ENCODE measurements at places on chromosomes 7 and 10.

DNA sequence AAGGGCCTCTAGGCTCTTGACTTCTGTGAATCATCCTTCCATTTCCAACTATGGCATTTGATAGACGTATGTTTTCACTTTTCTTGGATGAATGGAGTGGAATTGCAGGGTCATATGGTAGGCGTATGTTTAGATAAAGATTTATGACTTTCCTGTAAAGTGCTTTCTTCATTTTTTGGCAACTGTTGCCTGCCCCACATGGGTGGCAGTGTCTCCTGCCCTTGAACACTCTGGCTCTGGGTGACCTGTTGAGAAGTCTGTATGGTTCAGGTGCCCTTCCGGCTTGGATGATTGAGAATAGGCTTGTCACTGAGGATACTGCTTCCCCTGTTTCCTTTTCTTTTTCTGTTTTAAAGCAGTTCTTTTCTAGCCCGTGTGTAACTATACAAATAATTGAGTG is 23.1 kb downstream of the RET start:
- no peak for DNase-seq

GRCh38 chr10:50561266-50561665 is 62.5 kb downstream of the SGMS1 start:
- no peak for DNase-seq

DNA sequence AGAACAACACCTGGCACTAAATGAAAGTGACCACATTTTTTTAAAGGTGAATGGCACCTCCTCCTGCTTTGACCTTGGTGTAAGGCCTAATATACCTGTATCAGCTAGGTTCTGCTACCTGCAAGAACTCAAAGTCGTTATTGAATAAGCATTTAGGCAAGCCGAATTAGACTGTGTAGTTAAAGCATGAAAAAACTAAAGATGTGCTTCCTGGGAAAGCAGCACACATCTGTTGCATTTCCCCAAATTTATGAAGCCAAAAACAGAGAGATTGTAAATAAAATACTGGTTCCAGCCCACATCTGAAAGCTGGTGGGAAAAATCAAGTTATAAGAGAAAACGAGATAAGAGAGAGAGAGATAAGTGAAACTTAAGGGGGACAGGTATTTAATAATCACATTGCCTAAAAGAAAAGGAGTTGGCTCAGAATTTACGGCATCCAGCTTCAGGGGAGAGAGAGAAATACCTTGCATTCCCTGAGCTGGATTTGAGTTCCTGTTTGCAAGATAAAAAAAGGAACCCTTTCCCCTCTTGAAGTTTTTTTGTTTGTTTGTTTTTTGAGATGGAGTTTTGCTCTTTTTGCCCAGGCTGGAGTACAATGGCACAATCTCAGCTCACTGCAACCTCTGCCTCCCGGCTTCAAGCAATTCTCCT is 1.8 kb upstream of the XPNPEP1 start:
- no peak for DNase-seq

DNA sequence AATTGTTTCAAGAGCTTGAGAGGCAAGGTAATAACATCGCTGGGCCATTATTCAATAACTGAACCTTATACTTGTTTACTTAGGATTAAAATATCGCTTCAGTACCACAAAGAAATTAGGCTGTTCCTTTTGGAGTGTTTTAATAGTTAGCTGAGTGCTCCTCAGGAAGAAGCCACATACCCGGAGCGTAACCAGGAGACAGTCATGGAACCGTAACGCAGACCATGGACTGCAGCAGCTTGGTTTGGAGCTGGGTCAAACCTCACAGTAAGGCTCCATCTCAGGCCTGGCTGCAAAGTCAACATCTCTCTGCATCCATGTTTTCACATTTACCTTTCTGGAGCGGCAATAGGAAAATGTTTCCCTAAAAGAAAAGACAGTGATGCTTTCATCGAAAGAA is 599.0 kb downstream of the TNS3 start:
- no peak for DNase-seq

DNA sequence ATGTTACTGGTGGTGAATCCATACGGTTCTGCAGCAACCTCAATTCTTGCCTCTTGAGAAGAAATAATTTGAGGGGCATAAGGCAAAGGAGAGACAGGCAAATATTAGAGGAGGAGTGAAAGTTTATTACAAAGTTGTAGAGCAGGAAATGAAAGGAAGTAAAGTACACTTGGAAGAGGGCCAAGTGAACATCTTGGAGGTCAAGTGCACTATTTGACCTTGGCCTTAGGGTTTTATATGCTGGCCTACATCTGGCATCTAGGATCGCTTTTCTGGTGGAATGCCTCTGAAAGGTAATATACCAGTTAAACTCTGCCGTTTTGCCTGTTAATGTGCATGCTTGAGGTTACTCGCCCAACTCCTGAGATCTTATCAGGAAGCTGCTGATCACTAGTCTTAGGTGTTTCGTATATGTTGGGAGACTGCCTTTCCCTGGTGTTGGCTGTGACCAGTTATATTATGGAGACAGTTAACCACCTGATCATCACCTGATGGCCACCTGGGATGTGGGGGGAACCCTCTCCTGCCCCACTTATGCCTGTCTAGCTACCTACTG is 66.1 kb upstream of the CYP2C18 start:
- no peak for DNase-seq

- DNase-seq, result no peak
Measured at GRCh38 chr10:19998482-19998881, 182.2 kb downstream of the PLXDC2 start.

GRCh38 chr7:132972745-132973144 is 109.1 kb downstream of the CHCHD3 start:
- DNase-seq, result no peak

GRCh38 chr10:52221923-52222322 is 92.2 kb upstream of the DKK1 start:
- no peak for DNase-seq

DNA sequence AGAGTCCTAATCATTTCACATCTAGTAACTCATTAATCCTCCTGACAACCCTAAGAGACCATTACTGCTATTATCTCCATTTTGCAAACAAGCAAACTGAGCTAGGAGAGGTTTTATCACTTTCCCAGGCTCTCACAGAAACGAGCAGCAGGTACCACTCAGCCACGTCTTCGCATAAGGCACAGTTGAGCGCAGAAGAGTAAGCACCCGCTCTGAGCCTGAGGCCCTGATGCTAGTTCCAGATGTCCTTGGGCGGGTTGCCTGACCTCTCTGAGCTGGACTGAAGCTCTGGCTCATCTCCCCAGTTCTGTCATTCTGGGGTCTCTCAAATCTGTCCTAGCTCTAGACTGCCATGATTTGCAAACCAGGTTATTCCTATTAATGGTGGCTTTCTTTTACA is 72.6 kb upstream of the FRMD4A start:
- DNase-seq, result no peak

DNA sequence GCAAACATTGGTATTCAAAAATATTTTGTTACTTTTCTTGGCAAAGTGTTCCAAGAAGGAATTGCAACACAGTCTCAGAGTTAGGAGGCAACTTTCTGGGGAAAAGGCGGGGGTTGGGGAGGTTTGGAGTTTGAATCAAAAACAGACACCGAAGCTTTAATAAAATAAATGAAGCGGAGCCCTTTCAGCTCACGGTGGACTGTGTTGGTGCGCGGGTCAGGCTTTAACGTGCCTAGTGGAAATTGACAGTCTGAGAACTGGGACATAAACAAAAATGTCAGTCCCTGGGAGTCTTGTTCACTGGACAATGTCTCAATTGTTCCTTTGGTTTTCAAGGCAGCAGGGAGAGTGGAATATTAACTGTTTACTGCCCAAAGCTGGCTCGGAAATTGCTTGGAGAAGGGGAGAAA is 109.3 kb downstream of the TCF7L2 start:
- peak; percentile 49 for DNase-seq
